WTC11 (cell line): ENCODE measurements at places on chromosomes 11 and 22. TPM values are rescaled to one million over a fixed set of nuclear protein-coding genes. Genes with fewer than 3 reads are reported as not detected.
A peak's percentile ranks its signal among the peaks of the same experiment; 100 is the strongest.

ANGPTL5 gene
- not detected in 3 replicates for total RNA-seq

GRCh38 chr11:1947592-1948237 lies 583 bp downstream of the MRPL23 start:
- DNase-seq, result no peak

INS gene
- total RNA-seq, result 0.44 to 0.62 TPM in 2 of 3 replicates, not detected in the other

DNA sequence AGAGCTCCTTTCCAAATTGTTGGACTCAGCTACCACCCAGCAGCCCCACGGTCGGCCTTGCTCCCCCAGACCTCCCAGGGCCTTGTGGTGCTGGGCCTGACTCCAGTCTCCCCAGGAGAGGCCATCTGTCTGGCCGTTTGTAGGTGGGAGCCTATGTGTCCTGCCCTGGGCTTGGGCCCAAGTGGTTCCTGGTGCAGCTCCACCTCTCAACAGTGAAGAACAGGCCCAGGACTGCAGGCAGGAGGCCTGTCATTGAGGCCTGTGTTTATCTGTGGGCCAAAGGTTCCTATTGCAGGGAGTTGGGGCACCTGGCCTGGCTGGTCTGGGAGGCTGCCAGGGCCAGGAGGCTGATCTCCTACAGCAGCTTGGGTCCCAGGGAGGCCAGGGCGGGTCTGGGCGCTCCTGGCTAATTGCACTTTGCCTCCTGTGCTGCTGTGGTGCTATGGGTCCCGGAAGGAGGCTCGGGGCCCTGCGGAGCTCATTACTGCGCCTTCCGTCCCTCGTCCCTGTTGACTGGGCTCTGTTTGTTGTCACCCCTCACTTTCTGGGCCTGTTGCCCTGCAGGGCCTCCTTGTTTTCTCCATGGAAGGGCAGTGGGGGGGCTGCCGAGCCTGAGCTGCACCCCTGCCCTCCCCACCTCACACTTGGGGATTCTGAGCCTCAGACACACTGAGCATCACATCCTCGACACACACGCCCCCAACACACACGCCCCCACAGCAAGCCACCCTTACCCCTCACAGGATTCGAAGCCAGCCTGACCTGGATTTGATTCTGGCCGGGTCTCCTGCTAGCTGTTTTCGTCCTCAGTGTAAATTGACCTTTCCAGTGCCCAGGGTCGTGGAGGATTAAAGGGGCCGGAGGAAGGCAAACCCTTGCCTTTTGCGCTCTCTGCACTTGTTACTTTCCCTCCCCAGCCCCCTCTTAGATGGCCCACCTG lies 6.8 kb upstream of the OMP start:
- DNase-seq, result no peak

- no peak for DNase-seq
These were observed 404.5 kb downstream of the INSC start for GRCh38 chr11:15519124-15519791.

DNA sequence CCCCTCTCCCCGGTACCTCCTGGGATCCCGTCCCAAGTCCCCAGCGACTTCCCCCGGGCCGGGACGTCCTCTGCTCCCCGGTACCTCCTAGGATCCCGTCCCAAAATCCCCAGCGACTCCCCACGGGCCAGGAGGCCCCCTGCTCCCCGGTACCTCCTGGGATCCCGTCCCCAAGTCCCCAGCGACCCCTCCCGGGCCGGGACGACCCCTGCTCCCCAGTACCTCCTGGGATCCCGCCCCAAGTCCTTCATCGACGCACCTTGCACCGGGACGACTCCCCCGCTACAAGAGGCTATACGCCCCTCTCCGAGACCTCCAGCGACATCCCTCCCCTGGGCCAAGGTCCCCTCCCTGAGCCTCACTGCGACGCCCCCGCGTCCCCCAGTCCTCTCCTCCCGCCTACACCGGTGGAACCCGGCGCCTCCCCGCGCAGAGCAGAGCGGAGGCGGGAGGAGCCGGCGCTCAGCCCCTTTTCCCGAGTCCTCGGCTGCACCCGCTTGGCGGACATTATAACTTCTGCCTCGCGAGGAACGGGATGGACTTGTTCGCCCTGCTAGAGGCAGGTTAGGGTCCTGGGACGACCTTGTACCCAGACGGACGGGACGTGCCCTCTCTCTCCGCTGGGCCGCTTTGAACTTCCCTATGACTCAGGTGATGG lies 912 bp downstream of the KREMEN1 start:
- DNase-seq, result peak; percentile 73

DNA sequence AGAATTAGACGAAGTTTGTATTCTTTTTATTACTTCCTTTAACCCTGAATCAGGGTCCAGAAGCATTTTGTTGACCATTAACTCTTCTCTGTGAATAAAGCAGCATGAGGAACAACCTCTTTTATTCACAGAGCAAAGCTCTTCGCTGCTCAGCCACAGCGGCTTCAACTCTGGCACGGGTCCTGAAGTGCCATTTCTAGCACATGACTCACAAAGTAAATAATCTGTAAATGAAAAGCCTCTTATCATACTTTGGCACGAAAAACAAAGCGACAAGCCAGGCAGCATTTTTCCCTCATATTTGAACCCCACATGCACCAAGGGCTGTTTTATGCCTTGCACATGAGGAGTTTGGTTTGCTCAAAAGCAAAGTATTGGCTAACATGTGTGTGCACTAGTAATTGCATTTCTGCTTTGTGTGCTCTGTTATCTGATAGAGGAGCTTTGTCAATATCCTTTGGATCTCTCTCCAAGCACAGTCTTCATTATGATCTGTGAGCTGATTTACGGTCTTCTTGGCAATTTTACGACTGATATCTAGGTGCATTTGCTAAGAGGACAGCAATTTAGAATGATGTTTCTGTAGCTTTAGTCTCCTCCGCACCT lies 33.0 kb upstream of the APOBEC3A start:
- no peak for DNase-seq

SEC14L2 gene
- 2.4 to 3.9 TPM (median 3.9 TPM) in 3 replicates for total RNA-seq

DNA sequence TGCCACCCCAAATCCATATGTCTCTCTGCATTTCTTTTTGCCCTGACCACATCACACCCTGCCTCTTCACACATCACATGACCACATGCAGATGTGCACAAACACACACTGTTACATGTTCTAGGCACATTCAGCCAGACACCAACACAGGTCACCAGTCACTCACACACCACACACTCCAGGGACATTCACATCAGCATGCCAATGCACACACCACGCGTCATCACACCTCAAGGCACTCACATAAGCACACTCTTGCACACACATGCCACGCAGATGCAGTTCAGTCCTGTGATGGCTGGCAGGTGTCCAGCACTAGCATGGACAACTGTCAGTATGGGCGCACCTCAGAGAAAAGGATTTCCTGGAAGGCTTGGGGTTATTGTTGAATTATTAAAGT lies 77.0 kb upstream of the MYOD1 start:
- DNase-seq, result no peak

GRCh38 chr22:24486501-24486921 lies 8.6 kb upstream of the UPB1 start:
- no peak for DNase-seq

KREMEN1 gene
- 4.1 to 5.8 TPM (median 5.4 TPM) in 3 replicates for total RNA-seq

CDON gene
- total RNA-seq, result 33.0 to 34.1 TPM (median 33.3 TPM) in 3 replicates

- DNase-seq, result no peak
These were observed 34.9 kb downstream of the MN1 start for GRCh38 chr22:27766679-27767078.

VPS37C gene
- 22.2 to 23.9 TPM (median 23.4 TPM) in 3 replicates for total RNA-seq

DNA sequence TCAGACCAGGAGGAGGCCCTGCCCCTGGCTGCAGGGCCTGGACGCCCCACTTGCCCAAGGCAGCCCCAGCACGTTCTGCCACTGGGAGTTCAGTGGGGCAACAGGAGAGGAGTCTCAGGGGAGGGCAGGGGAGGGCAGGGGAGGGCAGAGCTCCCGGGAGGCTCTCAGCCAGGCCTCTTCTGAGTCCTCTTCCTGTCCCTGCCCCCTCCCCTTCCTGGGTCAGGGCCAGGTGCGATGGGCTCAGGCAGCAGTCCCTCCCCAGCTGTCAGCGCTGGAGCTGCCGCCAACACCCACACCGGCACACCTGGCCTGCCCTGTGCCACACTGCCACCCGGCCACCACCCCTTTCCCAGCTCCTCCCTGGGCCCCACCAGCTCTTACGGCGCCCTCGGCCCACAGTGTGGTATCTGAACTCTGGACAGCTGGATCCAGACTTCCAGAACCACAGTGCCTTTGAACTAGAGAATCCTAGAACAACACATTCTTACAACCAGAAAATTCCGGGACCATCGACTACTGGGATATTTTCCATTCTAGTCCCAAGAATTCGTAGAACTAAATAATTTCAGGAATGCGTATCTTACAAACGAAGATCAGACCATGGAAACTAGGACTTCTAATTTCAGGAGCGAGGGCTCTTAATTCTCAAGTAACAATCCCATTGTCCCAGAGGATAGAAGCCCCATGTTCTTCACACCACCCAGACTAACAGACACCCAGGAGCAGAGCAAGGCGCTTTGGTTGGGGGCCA lies 21.8 kb downstream of the RPL3 start:
- DNase-seq, result no peak

- DNase-seq, result no peak
These were observed 50.9 kb upstream of the RRAS2 start for GRCh38 chr11:14409891-14410290.
